ENCODE measurements at places on chromosomes 5 and 9.

DNA sequence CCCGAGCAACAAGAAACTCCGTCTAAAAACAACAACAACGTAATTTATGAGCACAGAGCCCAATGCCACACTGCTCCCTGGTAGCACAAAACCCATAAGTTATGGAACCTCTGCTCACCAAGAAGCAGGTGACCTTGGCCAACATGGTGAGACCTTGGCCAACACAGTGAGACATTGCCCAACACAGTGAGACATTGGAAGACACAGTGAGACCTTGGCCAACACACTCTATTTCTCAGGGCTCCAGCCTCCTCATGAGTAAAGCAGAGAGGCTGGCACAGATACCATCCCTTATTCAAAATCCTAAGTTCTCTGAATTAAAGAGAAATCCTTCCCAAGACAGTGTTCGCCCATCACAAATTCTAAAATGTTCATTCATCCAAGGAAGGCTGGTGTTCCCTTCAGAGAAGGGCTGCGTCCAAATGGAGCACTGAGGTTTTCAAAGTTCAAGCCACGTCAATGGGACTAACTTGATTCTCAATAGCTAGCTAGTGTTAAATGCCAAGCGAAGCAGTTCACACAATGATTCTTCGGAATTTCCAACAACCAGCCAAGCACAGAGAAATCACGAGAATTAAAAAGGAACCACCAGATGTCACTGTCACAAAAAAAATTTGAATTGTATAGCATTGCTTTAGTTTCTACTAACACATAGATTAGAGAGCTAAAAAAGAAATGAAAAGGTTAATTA lies 29.5 kb downstream of the TTC39B start:
- DNase-seq = peak; percentile 25
- H3K36me3 ChIP-seq = 0 out of 2 replicates have a peak, but pooled peaks cover 2% of the 10 kb centered on the region
- no peak overlapping the region for H3K4me3 ChIP-seq

DNA sequence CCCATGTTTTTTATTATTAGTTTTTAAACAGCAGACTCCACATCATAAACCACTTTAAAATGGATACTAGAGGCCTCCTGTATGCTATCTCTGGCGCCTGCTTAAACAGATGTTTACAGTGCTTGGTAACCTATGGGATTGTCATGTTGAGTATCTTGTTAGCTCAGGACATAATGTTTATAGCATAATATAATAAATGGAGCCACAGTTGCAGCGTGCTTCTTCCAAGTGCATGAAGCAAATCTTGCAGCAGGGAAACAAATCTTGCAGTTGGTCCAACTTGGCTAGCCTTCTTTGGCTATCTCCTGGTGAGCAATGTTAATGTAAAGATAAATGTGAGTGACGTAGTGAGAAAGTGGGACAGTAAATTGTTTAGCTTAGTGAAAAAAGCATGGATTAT lies 2.8 kb downstream of the GHR start:
- no peaks in the 10 kb centered on the region for H3K27me3 ChIP-seq
- H3K4me1 ChIP-seq = no peaks in the 10 kb centered on the region
- H3K36me3 ChIP-seq = no peaks in the 10 kb centered on the region

- peaks cover 23% of the 10 kb centered on the region for H3K4me1 ChIP-seq
- H3K36me3 ChIP-seq = peaks cover 33% of the 10 kb centered on the region
- no peaks in the 10 kb centered on the region for H3K27me3 ChIP-seq
- peak overlapping the region; percentile 93 for H3K27ac ChIP-seq
- DNase-seq = peak; percentile 80
These were observed 15.9 kb upstream of the RPL26L1 start for GRCh38 chr5:172943283-172943841.

- H3K4me1 ChIP-seq = peaks cover 14% of the 10 kb centered on the region
- peak; percentile 74 for DNase-seq
- no peak overlapping the region for H3K27ac ChIP-seq
- no peaks in the 10 kb centered on the region for H3K27me3 ChIP-seq
These were observed 4.3 kb upstream of the AHRR start for GRCh38 chr5:317086-317811.

GRCh38 chr5:154368041-154368800 lies 77.6 kb upstream of the SAP30L start:
- peak; percentile 95 for DNase-seq
- H3K36me3 ChIP-seq = no peaks in the 10 kb centered on the region
- peaks cover 36% of the 10 kb centered on the region for H3K4me1 ChIP-seq
- H3K27me3 ChIP-seq = no peaks in the 10 kb centered on the region

- H3K4me3 ChIP-seq = no peak overlapping the region
- DNase-seq = no peak
- no peak overlapping the region for H3K27ac ChIP-seq
- H3K36me3 ChIP-seq = no peaks in the 10 kb centered on the region
- H3K27me3 ChIP-seq = no peaks in the 10 kb centered on the region
These were observed 717.8 kb downstream of the CDH18 start for GRCh38 chr5:19270153-19270552.

DNA sequence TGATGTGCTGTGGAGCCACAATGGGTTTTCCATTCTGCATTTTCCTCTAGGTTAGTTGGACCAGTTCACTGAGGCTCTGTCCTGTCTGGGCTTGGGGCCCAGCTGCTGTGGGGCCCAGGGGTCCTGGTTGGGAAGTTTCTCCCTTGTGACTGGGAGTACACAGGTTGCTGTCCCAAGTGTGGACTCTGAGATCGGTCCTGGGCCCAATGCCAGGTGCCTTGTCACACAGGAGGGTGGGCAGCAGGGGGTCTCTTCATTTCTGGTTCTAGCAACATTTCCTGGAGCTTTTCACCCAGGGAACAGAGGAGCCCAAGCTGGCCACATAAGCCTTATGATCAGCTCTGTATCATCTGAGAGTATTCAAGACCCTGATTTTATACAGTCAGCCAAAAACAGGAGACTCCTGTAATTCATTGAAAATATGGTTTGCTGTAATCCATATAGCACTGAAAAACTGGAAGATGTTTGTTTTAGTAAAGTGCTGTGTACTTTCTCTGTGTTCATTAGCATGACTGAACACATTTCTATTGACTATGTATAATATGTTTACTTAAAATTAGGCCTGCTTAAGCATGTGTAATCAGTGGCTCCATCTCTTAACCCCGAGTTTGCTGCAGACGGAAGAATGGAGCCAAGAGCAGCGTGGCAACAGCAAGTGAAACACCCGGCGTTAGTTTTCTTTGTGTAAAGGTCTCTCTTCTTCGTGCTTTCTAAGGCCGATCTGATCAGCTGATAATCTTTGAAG lies 62.5 kb downstream of the MVB12B start:
- no peak for DNase-seq
- H3K4me1 ChIP-seq = peaks cover 16% of the 10 kb centered on the region
- no peak overlapping the region for H3K27ac ChIP-seq
- H3K4me3 ChIP-seq = no peak overlapping the region
- H3K36me3 ChIP-seq = peaks cover 2% of the 10 kb centered on the region

DNA sequence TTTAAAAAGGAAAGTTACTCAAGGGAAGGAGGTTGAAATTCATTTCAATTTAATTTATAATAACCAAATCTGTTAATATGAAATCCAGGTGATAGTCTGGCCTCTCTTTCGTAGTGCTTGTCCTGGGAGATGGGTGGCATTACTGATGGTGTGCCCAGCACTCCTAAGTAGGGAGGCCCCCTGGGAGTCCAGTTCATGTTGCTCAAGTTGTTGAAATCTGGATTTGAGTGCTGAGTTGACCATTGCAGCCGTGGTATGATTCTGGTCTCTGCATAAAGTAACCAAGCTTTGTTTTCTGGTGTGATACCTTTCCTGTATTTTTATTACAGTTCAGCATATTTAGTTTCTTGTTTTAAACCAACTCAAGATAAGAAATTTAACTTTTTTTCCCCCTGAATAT lies 287.8 kb downstream of the FANCC start:
- peaks cover 39% of the 10 kb centered on the region for H3K4me1 ChIP-seq
- no peak for DNase-seq
- H3K27me3 ChIP-seq = no peaks in the 10 kb centered on the region

- H3K27ac ChIP-seq = no peak overlapping the region
- H3K4me1 ChIP-seq = no peaks in the 10 kb centered on the region
- H3K4me3 ChIP-seq = no peak overlapping the region
These were observed 294.5 kb downstream of the CTNND2 start for GRCh38 chr5:11609570-11610303.

DNA sequence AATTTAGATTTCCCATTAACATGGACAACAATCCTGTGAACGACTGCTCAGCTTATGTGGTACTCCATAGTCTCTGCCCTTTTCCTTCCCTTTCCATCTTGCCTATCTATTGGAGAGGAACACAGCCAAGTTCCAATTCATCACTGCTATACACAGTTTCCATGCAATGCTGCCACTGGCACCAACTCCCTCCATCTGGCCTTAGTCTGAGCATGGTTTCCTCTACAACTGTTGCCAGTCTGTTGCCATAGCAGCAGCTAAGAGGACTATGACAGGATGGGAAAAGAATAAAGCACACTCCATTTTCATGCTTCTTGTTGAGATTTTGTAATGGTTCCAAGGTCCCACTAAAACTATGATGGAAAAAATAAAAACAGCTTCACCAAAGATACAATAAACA lies 189.0 kb downstream of the HCN1 start:
- no peak for DNase-seq
- no peak overlapping the region for H3K27ac ChIP-seq
- H3K36me3 ChIP-seq = no peaks in the 10 kb centered on the region
- no peak overlapping the region for H3K4me3 ChIP-seq
- H3K27me3 ChIP-seq = no peaks in the 10 kb centered on the region

- no peaks in the 10 kb centered on the region for H3K4me1 ChIP-seq
- no peak for DNase-seq
- no peak overlapping the region for H3K4me3 ChIP-seq
- H3K27ac ChIP-seq = no peak overlapping the region
These were observed 96.0 kb upstream of the CPLX2 start for GRCh38 chr5:175775416-175775815.

GRCh38 chr5:23332650-23333251 lies 174.7 kb upstream of the PRDM9 start:
- no peak overlapping the region for H3K4me3 ChIP-seq
- H3K4me1 ChIP-seq = no peaks in the 10 kb centered on the region
- DNase-seq = no peak
- H3K27me3 ChIP-seq = no peaks in the 10 kb centered on the region
- H3K36me3 ChIP-seq = no peaks in the 10 kb centered on the region

GRCh38 chr9:77131399-77131798 lies 45.9 kb upstream of the VPS13A start:
- no peaks in the 10 kb centered on the region for H3K27me3 ChIP-seq
- no peak overlapping the region for H3K27ac ChIP-seq
- H3K4me1 ChIP-seq = no peaks in the 10 kb centered on the region

GRCh38 chr5:95838556-95838955 lies 16.0 kb upstream of the GLRX start:
- H3K4me1 ChIP-seq = peaks cover 15% of the 10 kb centered on the region
- DNase-seq = no peak
- H3K27ac ChIP-seq = no peak overlapping the region
- no peaks in the 10 kb centered on the region for H3K36me3 ChIP-seq
- no peaks in the 10 kb centered on the region for H3K27me3 ChIP-seq

DNA sequence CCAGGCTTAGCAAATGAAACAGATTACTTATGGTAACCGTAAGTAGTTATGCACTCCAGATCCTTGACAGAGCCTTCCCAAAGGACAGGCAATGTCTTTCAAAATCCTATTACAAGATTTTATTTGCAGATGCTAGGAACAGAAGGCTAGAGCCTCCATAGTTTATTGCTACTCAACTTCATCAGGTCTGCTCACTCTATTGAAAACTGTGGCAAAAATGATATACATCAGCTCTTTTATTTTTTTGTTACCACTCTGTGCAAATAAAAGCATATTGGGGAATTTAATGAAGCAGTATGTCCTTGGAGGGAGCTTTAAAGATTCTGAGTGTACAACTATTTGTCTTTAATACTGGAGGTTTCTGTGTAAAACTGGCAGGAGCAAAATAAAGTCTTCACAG lies 46.5 kb downstream of the SLC44A1 start:
- no peaks in the 10 kb centered on the region for H3K27me3 ChIP-seq
- H3K4me1 ChIP-seq = peaks cover 6% of the 10 kb centered on the region
- H3K36me3 ChIP-seq = no peaks in the 10 kb centered on the region
- no peak overlapping the region for H3K27ac ChIP-seq

DNA sequence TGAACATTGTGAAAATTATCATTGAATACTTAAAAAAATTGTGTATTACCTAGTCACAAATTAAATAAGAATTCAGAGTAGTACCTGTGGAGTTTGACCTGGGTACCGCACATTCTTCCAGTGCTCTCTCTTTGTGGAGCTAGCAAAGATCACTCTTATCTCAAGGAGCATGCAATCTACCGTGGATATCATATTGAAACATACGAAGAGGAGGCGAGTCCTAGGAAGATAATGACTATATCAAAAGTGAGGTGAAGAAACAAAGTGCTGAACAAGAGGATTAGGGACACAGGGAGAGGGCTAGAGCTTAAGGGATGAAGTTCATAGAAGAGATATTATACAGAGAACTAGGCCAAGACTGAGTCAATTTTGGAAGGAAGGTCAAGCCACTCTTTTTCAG lies 55.9 kb upstream of the NR3C1 start:
- peaks cover 4% of the 10 kb centered on the region for H3K4me1 ChIP-seq
- H3K4me3 ChIP-seq = no peak overlapping the region
- no peak overlapping the region for H3K27ac ChIP-seq
- DNase-seq = no peak

- H3K4me1 ChIP-seq = peaks cover 6% of the 10 kb centered on the region
- no peak for DNase-seq
- no peaks in the 10 kb centered on the region for H3K27me3 ChIP-seq
These were observed 13.0 kb downstream of the PPP6C start for GRCh38 chr9:125176636-125177035.

GRCh38 chr5:14339468-14339867 lies 196.3 kb downstream of the TRIO start:
- DNase-seq = no peak
- H3K4me3 ChIP-seq = no peak overlapping the region
- H3K27ac ChIP-seq = peak overlapping the region; percentile 75
- H3K27me3 ChIP-seq = no peaks in the 10 kb centered on the region
- peaks cover 25% of the 10 kb centered on the region for H3K4me1 ChIP-seq
- peaks cover 71% of the 10 kb centered on the region for H3K36me3 ChIP-seq

DNA sequence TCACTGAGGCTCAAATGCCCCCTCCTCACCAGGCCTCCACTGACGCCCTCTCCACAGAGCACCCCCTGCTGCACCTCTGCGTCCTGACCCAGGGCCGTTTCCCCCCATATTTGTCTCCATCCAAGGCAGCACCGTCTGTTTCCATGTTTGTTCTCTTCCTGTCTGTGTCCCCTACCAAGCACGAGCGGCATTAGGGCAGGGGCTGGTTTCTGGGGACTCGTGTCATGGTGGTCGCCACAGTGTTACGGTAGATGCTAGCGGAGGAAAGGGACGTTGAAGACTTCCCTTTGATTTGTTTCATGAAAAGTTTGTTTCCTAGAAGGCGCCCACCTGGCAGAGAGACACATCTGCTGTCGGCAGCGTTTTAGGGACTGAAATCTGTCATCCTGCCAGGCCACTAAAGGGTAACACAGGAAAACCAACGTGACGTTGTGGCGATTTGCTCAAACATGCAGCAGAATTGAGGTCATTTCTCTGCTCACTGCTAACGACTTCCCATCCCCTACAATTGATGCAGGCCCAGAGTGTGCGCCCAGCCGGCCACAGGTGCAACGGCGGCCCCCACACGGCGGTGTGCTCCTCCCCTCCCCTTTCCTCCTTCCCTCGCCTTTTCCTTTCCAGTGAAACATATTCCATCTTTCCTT lies 79.3 kb upstream of the IRX4 start:
- H3K4me3 ChIP-seq = no peak overlapping the region
- no peaks in the 10 kb centered on the region for H3K4me1 ChIP-seq
- H3K27me3 ChIP-seq = no peaks in the 10 kb centered on the region

- DNase-seq = no peak
- no peak overlapping the region for H3K27ac ChIP-seq
- H3K27me3 ChIP-seq = no peaks in the 10 kb centered on the region
These were observed 72.2 kb downstream of the C9orf50 start for GRCh38 chr9:129548571-129549135.

All from IMR-90 (cell line).